HEK293T (cell line): ENCODE measurements at places on chromosomes 16 and 17.

DNA sequence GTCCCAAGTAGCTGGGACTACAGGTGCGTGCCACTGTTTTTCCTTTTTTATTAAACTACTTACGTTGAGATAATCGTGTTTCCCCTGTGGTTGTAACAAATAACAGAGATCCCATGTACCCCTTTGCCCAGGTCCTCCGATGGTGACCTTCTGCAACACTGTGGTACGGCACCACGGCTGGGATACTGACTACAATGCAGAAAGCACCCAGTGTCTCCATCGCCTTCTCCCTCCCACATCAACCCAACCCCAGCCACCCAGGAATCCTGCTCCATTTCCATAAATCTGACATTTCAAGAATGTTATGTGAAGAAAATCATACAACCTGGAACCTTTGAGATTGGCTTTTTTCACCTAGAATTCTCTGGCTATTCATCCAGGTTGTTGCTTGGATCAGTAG lies 22.1 kb downstream of the MPRIP start:
- no peak for DNase-seq

DNA sequence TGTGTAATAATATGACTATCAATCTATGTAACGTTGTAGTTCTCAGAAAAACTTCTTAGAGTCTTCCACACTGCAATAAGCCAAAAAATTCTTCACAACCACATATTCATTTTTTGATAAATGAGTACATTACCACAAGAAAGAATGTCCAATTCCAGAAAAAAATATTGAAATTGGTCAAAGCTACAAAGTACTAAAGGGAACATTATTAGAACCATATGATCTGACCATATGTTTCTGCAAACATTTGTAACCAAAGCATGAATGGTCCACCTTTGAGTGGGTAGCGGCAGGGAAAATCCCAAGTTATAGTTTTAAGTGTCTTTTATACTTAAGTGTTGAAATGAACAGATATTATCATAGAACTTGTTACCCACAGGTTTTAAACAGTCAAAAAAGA lies 71.7 kb upstream of the NACA2 start:
- no peak for DNase-seq

- DNase-seq: no peak
Observed at GRCh38 chr16:83676086-83676485, 131.7 kb upstream of the HSBP1 start.

GRCh38 chr17:58083491-58084316 lies 485 bp downstream of the DYNLL2 start:
- peak; percentile 58 for DNase-seq

- DNase-seq: no peak
Observed at GRCh38 chr17:47678196-47678595, 15.8 kb upstream of the TBKBP1 start.

DNA sequence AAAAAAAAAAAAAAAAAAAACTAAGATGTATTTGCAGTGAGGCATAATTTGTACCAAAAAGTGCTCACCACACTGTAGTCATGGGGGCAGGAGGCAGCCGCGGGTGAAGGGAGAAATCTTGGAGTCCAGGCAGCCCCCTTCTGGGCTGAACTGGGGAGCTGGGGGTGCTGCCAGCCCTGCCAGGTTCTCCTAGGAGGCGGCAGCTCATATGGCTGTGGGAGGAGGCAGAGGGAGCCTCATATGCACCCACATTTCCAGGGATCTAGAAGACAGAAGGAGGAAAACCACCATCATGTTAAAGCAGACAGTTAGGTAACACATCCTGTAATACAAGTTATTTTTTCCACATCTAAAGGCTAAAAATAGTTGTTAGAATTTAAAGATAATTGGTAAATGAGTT lies 16.3 kb downstream of the MAPT start:
- DNase-seq: no peak

GRCh38 chr17:79041723-79042420 lies 17.9 kb downstream of the C1QTNF1 start:
- no peak for DNase-seq

- peak; percentile 53 for DNase-seq
Observed at GRCh38 chr16:57479205-57479975, 6.9 kb downstream of the DOK4 start.

DNA sequence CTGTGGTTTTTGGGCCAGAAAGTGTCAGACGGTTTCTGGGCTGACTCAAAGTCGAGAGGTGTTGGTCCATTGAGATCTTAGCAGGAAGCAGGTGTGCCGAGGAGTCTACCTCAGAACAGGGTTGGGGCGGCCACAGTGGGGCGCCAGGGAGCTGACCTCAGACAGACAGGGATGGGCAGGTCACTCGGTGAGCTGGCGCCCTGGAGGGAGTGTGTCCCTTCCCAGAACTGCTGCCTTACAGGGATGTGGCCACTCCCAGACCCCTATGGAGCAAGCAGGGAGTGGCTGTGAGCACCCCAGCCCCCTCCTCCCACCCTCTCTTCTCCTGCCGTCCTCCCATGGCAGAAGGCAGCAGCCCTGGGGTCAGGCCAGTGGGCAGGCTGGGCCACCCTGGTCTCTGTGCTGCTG lies 14.0 kb upstream of the DPEP1 start:
- DNase-seq: peak; percentile 47

DNA sequence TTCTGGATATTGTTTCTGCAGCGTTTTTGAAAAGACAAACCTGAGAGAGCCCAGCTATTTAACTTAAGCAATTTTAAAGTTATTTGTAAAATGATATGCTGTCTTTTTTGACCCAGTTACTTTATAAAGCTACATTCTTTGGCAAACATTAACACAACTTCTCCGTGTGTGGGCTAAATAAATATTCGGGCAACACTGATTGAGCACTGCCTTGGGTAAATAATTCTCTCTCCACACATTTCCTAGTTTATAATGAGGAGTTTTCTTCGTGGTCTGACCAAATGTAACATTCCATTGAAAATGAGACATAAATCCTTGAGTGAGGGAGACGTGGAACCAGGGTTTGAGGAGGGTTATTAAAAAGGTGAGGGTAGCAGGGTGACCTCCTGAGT lies 142.8 kb downstream of the WWOX start:
- no peak for DNase-seq

GRCh38 chr16:64926476-64926875 lies 195.4 kb downstream of the CDH11 start:
- DNase-seq: no peak

DNA sequence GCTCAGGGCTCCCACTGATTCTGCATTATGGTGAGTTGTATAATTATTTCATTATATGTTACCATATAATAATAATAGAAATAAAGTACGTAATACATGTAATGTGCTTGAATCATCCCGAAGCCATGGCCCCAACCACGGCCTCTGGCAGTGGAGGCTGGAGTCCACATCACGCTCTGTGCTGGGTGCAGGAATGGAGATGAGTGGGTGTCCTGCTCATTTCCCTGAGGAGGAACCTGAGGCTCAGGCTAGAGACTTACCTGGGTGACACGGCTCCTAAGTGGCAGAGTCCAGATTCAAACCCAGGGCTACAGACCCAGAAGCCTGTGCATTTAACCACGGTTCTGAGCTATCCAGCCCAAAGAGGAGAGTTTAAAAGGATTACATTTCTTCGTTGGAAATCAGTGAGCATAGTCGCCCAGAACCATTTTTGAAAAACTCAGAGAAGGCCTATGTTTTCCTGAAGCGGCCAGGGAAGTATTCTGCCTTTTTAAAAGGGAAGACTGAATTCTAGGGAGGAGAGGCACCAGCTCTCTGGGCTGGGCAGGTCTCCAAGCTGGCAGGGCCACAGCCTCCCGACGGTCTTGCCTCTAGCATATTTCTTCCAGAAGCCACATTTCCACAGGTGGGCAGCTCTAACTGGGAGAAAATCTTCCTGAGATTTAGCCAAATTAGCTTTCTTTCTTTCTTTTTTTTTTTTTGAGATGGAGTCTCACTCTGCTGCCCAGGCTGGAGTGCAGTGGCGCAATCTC lies 6.7 kb downstream of the IL4R start:
- no peak for DNase-seq

DNA sequence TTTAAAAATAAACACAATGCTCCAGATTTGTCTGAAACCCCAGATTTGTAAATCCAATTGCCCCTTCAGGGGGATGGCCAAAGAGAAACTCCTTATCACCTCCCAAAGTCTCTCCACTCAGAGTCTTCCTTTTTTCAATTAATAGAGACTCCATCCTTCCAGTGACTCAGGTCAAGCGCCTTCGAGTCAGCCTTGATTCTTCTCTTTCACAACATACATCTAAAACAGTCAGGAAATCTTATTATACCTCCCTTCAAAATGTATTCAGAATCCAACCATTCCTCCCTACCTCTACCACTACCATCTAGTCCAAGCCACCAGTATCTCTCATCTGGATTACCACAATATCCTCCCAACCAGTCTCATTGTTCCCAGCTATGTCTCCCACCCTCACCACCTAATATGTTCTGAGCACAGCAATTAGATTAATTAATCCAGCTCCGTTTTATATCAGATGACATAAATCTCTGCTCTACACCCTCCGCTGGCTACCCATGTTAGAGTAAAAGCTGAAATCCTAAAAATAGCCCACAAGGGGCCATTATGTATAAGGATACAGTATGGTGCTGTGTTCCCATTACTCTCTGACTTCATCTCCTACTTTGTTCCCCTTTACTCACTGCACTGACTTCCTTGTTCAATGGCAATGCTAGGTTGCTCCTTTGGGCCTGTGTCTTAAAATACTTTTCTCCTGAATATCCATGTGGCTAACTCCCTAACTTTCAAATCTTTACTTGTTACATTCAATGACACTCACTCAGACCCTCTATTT lies 11.8 kb downstream of the SIAH1 start:
- no peak for DNase-seq

- DNase-seq: no peak
Observed at GRCh38 chr17:75418531-75418930, 13.1 kb upstream of the GRB2 start.

DNA sequence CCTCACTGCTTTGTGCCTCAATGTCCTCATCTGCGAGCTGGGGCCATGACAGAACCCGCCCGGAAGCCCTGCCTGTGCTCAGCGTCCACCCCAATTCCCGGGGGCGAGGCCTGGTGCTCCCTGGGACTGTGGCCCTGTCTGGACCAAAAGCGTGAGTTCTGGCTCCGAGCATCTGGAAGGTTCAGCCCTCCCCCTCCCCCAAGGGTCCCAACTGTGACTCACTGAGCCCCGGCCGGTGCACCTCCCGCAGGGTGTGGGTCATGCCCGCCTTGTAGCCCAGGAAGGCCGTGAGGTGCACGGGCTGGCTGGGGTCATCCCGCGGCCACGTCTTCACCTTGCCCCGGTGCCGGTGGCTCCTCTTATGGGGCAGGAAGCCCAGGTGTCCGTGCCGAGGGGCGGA lies 755 bp downstream of the RPL3L start:
- no peak for DNase-seq
